HCT116 (cell line): ENCODE measurements at places on chromosomes 7 and 10. TPM values are rescaled to one million over a fixed set of nuclear protein-coding genes. Genes with fewer than 3 reads are reported as not detected.

The AUTS2 gene
- 0.93 TPM for total RNA-seq

The MMRN2 gene
- total RNA-seq = 8.3 TPM

GRCh38 chr10:988667-989545 is 672 bp downstream of the GTPBP4 start:
- H3K36me3 ChIP-seq = peaks cover 36% of the 10 kb centered on the region; the same call in 1 of the 2 replicates
- peak overlapping the region; percentile 68 for H3K27ac ChIP-seq
- peak overlapping the region; percentile 95 for H3K4me3 ChIP-seq
- no peak for DNase-seq
- H3K27me3 ChIP-seq = no peaks in the 10 kb centered on the region
- H3K4me1 ChIP-seq = peaks cover 38% of the 10 kb centered on the region

The SOSTDC1 gene
- total RNA-seq = 0.20 TPM

The CTAGE8 gene
- total RNA-seq = 6.1 TPM

The DGKI gene
- total RNA-seq = 0.15 TPM

- no peak overlapping the region for H3K4me3 ChIP-seq
- no peak for DNase-seq
- no peaks in the 10 kb centered on the region for H3K27me3 ChIP-seq
These were observed 97.6 kb upstream of the ZNF438 start for GRCh38 chr10:31129271-31129670.

The TCERG1L gene
- not detected for total RNA-seq

- peak overlapping the region; percentile 70 for H3K27ac ChIP-seq
- H3K36me3 ChIP-seq = peaks cover 20% of the 10 kb centered on the region; the same call in 1 of the 2 replicates
- no peaks in the 10 kb centered on the region for H3K27me3 ChIP-seq
- peak overlapping the region; percentile 76 for H3K4me3 ChIP-seq
These were observed 959 bp downstream of the DCLRE1C start for GRCh38 chr10:14952851-14953423.

DNA sequence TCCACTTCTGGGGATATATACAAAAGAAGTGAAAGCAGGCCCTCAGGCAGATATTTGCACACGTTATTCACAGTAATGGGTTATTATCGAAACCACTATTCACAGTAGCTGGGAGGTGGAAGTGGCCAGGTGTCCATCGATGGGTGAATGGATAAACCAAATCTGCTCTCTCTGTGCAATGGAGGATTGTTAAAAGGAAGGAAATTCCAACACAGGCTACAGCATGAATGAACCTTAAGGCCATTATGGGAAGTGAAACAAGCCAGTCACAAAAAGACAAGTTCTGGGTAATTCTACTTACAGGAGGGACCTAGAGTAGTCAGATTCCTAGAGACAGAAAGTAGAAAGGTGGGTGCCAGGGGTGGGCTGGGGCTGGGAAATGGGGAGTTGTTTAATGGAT is 48.5 kb upstream of the BHLHA15 start:
- H3K27ac ChIP-seq = no peak overlapping the region
- no peak for DNase-seq
- H3K27me3 ChIP-seq = no peaks in the 10 kb centered on the region
- H3K4me3 ChIP-seq = no peak overlapping the region

DNA sequence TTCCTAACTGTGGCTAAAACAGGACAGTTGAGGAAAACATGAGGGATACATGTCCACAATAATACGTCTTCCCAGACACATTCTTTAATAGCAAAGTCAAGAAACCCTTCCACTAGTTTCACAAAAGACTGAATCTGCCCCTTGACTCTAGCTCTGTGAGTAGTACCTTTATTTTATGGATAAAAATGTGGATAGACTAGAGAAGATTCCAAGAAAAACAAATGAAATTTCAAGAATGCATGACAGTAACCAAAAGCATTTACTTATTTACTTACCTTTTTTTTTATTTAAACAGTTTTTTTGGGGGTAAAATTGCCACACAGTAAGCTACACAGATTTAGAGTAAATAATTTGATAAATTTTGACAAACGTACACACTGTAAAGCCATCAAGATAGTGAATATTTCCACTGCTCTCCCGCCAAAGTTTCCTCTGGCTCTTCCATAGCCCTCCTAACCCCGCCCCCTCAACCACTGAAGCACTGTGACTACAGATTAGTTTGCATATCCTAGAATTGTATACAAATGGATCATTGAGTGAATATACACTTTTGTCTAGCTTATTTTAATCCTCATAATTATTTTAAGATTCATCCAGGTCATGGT is 420.4 kb upstream of the ZMIZ1 start:
- no peak overlapping the region for H3K27ac ChIP-seq
- no peak for DNase-seq
- H3K4me3 ChIP-seq = no peak overlapping the region
- H3K36me3 ChIP-seq = no peaks in the 10 kb centered on the region

DNA sequence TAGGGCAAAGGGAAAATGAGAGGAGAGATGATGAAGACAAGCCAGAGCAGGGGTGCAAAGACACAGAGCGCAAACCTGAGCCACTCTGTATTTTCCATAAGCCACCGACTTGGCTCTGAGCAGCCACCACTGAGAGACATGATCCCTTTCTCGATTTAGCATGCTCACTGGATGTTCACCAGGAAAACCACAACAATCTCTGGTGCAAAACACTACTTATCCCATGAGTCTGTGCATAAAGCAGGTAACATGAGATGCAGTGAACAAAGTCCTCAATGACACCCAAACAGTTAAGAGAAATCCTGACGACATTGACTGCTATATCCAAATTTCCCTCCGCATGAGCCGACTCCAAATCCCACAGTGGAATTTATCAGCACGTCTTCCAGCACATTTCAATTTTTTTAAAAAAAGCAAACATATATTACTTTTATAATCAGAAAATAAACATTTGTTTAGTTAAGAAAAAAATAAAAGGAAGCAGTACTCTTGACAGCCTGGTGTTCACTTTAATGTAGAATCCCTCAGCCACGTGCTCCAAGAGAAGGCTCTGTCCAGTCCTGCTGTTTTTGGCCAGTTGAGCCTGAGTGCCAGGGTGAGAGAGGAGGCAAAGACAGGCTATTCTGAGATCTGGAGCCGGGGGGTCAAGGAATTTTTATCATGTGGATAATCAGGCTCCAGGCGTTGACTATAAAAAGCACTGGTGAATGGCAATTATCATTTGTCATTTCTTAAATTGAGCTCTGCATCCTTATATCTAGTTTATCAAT is 238.4 kb downstream of the KCNMA1 start:
- no peak overlapping the region for H3K27ac ChIP-seq
- no peaks in the 10 kb centered on the region for H3K36me3 ChIP-seq
- H3K4me1 ChIP-seq = no peaks in the 10 kb centered on the region
- H3K27me3 ChIP-seq = no peaks in the 10 kb centered on the region; the same call in 1 of the 2 replicates
- no peak overlapping the region for H3K4me3 ChIP-seq

The MCM10 gene
- 43.1 TPM for total RNA-seq

GRCh38 chr10:71397296-71398212 is 834 bp downstream of the CDH23 start:
- no peak overlapping the region for H3K4me3 ChIP-seq
- no peaks in the 10 kb centered on the region for H3K27me3 ChIP-seq

GRCh38 chr10:79067241-79068202 is 1.2 kb upstream of the ZMIZ1 start:
- H3K27ac ChIP-seq = peak overlapping the region; percentile 59; the same call in 1 of the 2 replicates
- H3K4me3 ChIP-seq = peak overlapping the region; percentile 54
- H3K27me3 ChIP-seq = no peaks in the 10 kb centered on the region
- peak; percentile 73 for DNase-seq

The PPP1R3A gene
- total RNA-seq = not detected

The CUBN gene
- total RNA-seq = 1.2 TPM

GRCh38 chr10:25457552-25457951 is 282.8 kb downstream of the GPR158 start:
- H3K36me3 ChIP-seq = no peaks in the 10 kb centered on the region
- H3K27me3 ChIP-seq = no peaks in the 10 kb centered on the region
- H3K4me1 ChIP-seq = no peaks in the 10 kb centered on the region
- no peak for DNase-seq

The METTL27 gene
- total RNA-seq = 30.4 TPM
